ENCODE measurements at places on chromosomes 11 and 22. TPM values are rescaled to one million over a fixed set of nuclear protein-coding genes. Genes with fewer than 3 reads are reported as not detected.

- peaks cover 24% of the 10 kb centered on the region for H3K4me1 ChIP-seq
- no peaks in the 10 kb centered on the region for H3K36me3 ChIP-seq
- DNase-seq = no peak
- H3K4me3 ChIP-seq = no peak overlapping the region
- no peaks in the 10 kb centered on the region for H3K27me3 ChIP-seq
- no peak overlapping the region for H3K27ac ChIP-seq
These were observed 2.6 kb upstream of the MCM5 start for GRCh38 chr22:35397095-35397904.

- DNase-seq = no peak
- peaks cover 66% of the 10 kb centered on the region for H3K27me3 ChIP-seq
- H3K4me1 ChIP-seq = no peaks in the 10 kb centered on the region
- H3K27ac ChIP-seq = no peak overlapping the region
These were observed 22.1 kb downstream of the GGTLC2 start for GRCh38 chr22:22666307-22667091.

DNA sequence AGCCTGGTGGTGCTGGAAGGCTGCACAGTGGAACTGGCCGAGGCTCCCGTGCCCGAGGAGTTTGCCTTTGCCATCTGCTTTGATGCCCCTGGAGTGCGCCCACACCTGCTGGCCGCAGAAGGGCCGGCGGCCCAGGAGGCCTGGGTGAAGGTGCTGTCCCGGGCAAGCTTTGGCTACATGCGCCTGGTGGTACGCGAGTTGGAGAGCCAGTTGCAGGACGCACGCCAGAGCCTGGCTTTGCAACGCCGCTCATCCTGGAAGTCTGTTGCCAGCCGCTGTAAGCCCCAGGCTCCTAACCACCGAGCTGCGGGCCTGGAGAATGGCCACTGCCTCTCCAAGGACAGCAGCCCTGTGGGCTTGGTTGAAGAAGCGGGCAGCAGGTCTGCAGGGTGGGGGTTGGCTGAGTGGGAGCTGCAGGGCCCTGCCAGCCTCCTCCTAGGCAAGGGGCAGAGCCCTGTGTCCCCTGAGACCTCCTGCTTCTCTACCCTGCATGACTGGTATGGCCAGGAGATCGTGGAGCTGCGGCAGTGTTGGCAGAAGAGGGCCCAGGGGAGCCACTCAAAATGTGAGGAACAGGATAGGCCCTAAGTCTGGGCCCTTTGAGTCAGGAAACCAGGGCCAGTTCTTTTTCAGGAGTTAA lies 1.9 kb upstream of the SMDT1 start:
- H3K36me3 ChIP-seq = peaks cover 7% of the 10 kb centered on the region
- no peak overlapping the region for H3K4me3 ChIP-seq
- no peaks in the 10 kb centered on the region for H3K27me3 ChIP-seq
- H3K27ac ChIP-seq = peak overlapping the region; percentile 98

- peaks cover 32% of the 10 kb centered on the region for H3K4me1 ChIP-seq
- no peak for DNase-seq
- no peak overlapping the region for H3K27ac ChIP-seq
- no peaks in the 10 kb centered on the region for H3K27me3 ChIP-seq
- peaks cover 6% of the 10 kb centered on the region for H3K36me3 ChIP-seq
- no peak overlapping the region for H3K4me3 ChIP-seq
These were observed 135.0 kb upstream of the MTNR1B start for GRCh38 chr11:92834296-92835020.

GRCh38 chr11:128415539-128415938 lies 171.8 kb downstream of the ETS1 start:
- peaks cover 8% of the 10 kb centered on the region for H3K27me3 ChIP-seq
- H3K27ac ChIP-seq = no peak overlapping the region
- H3K4me1 ChIP-seq = peaks cover 36% of the 10 kb centered on the region

The ZPR1 gene
- total RNA-seq = 41.5 TPM

The EIF3M gene
- 440 TPM for total RNA-seq
